Testis (tissue), 5 donors: ENCODE measurements at places on chromosomes 4 and X. TPM values are rescaled to one million over a fixed set of nuclear protein-coding genes. Genes with fewer than 3 reads are reported as not detected.

GRCh38 chr4:1242506-1243450 is 6.2 kb downstream of the CTBP1 start:
- H3K4me1 ChIP-seq: peaks cover 33% of the 10 kb centered on the region
- no peaks in the 10 kb centered on the region for H3K27me3 ChIP-seq
- H3K36me3 ChIP-seq: no peaks in the 10 kb centered on the region
- no peak overlapping the region for H3K27ac ChIP-seq
- DNase-seq: no peak

The RAB9B gene
- 3.0 TPM for total RNA-seq

GRCh38 chr4:54082168-54082567 is 17.8 kb upstream of the CHIC2 start:
- H3K36me3 ChIP-seq: no peaks in the 10 kb centered on the region
- no peak overlapping the region for H3K4me3 ChIP-seq
- no peak for DNase-seq
- H3K27me3 ChIP-seq: no peaks in the 10 kb centered on the region
- H3K27ac ChIP-seq: no peak overlapping the region
- H3K4me1 ChIP-seq: peaks cover 7% of the 10 kb centered on the region

DNA sequence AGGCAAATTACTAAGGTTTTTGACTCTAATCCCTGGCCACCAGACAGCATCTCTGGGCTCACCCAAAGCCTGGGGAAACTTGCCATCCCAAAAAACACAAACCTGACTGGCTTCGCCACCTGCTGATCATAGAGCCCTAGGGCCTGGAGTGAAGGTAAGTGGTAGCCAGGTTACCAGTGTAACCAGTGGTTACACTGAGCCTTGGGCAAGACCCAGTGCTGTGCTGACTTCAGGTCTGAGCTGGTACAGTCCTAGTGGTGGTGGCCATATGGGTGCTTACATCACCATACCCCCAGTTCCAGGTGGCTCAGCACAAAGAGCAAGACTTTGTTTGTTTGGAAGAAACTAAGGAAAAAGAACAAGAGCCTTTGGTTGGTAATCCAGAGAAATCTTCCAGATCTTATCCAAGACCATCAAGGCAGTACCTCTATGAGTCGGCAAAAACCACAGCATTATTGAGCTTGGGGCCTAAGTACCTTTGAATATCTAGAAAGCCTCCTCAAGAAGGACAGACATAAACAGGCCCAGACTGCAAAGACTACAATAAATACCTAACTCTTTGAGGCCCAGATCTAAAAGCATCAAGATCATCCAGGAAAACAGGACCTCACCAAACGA is 13.7 kb downstream of the MED14 start:
- DNase-seq: no peak
- H3K27me3 ChIP-seq: no peaks in the 10 kb centered on the region
- no peak overlapping the region for H3K27ac ChIP-seq
- H3K4me3 ChIP-seq: no peak overlapping the region

The GLRA3 gene
- 1.3 TPM for total RNA-seq
